Right atrium auricular region (tissue), 2 donors: ENCODE measurements at places on chromosomes 7 and 10.

GRCh38 chr10:29725133-29725720 is 90.5 kb upstream of the SVIL start:
- DNase-seq: peak; percentile 68

DNA sequence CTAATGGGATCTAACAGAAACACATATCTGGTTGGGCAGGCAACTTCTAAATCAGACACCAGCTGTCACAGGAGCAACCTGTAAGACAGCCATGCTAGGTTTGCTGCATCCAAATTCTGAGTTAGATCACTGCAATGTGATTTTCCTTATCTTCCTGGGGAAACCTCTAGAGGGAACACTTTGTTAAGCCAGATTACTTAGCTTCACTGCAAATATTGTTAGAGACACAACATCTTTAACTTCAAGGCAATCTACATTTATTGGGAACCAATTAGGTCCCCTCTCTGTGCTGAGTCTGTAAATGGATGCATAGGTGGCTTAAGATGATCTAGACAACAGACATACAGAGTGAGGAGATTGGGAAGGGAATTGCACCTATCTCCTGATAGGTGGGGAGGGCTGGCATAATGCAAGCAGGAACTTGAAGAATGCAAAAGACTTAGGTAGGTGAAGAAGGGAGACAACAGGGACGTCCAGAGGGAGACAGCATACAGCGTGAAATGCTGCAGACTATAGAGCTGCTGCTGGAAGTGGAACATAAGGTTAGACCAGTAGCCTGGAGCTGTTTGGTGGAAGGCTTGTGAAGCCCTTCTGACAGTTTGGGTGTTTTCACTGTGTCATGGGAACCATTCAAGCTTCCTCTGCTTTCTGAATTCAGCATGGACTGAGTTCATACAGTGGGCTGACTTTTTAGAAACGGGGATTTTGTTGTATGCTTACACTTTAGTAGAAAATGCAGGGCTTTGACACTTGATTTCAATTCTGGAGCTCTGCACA is 109.8 kb upstream of the ELMO1 start:
- DNase-seq: no peak

- no peak for DNase-seq
Measured at GRCh38 chr7:157774495-157774894, 437.7 kb downstream of the DNAJB6 start.

GRCh38 chr7:66123175-66123528 is 8.5 kb downstream of the CRCP start:
- DNase-seq: no peak

GRCh38 chr7:137576481-137576880 is 232.9 kb upstream of the PTN start:
- no peak for DNase-seq
